NCI-H1436 (cell line): ENCODE measurements at places on chromosomes 2 and 18.

- DNase-seq, result no peak
Measured at GRCh38 chr18:41949206-41949920, 5.7 kb upstream of the PIK3C3 start.

DNA sequence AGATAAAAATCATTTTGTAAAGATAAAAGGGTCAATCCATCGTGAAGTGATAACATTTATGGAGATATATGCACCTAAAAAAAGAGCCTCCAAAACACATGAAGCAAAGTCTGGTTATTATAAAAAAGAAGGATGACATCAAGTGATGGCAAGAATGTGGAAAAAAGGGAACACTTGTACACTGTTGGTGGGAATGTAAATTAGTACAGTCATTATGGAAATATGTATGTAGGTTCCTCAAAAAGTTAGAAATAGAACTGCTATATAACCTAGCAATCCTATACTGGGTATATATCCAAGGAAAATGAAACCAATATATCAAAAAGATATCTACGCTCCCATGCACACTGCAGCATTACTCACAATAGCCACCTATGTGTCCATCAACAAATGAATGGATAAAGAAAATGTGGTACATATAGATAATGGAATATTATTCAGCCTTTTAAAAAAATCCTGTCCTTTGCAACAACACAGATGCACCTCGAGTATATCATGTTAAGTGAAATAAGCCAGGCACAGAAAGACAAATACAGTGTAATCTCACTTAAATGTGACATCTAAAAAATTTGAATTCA lies 28.9 kb downstream of the ABCB11 start:
- no peak for DNase-seq

GRCh38 chr2:24852026-24852425 lies 58.8 kb downstream of the CENPO start:
- no peak for DNase-seq

DNA sequence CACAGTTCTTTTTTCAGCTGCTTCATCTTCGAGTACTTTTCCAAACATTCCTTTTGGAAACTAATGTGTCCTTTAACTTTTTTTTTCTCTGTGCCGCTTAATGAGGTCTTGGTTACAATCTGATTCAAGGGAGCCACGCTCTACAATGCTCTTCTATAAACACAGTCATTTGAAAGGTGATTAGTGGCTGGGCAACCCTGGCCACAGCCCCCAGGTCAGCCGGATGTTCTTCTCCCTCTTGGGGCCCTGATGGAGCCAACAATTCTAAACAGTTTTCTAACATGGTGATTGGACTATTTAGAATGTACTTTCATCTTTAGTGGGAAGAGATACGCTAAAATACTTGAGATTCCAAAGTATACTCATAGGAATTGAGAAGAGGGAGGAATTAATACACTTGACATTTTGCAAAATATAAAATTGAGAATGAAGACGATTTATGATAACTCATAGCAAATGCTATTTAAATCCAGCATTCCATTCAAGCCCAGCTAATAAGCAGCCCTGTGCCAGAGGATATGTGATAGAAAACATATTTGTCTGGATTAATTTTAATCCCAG lies 83.7 kb upstream of the MBOAT2 start:
- DNase-seq, result no peak

- DNase-seq, result no peak
Measured at GRCh38 chr2:139917690-139918384, 1137.6 kb upstream of the NXPH2 start.

DNA sequence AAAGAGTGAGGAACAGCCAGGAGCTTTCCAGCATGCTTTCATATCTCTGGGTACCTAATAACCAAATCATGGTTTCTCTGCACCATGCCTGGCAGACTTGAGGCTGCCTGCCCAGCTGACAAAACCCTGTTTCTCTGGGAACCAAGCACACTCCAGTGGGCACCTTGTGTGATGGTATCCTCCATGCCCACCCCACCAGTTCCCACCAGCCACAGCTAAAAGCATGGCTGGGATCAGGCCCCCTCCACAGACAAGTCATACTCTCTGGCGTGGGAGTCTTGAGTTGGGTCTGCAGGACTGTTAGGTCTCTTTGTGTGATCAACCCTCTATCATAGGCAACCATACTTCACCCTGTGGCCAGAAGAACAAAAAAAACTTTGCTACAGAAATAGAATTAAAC lies 56.0 kb downstream of the TMEM163 start:
- DNase-seq, result no peak

DNA sequence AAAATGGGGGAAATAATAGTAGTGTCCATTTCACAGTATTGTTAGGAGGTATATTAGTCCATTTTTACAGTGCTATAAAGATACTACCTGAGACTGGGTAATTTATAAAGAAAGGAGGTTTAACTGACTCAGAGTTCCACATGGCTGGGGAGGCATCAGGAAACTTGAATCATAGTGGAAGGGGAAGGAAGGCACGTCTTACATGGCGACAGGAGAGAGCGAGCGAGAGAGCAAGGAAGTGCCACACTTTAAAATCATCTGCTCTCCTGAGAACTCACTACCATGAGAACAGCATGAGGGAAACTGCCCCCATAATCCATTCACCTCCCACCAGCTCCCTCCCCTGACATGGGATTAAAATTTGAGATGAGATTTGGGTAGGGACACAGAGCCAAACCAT lies 23.4 kb downstream of the MGAT5 start:
- DNase-seq, result no peak

GRCh38 chr2:24616616-24617015 lies 125.6 kb downstream of the NCOA1 start:
- no peak for DNase-seq

DNA sequence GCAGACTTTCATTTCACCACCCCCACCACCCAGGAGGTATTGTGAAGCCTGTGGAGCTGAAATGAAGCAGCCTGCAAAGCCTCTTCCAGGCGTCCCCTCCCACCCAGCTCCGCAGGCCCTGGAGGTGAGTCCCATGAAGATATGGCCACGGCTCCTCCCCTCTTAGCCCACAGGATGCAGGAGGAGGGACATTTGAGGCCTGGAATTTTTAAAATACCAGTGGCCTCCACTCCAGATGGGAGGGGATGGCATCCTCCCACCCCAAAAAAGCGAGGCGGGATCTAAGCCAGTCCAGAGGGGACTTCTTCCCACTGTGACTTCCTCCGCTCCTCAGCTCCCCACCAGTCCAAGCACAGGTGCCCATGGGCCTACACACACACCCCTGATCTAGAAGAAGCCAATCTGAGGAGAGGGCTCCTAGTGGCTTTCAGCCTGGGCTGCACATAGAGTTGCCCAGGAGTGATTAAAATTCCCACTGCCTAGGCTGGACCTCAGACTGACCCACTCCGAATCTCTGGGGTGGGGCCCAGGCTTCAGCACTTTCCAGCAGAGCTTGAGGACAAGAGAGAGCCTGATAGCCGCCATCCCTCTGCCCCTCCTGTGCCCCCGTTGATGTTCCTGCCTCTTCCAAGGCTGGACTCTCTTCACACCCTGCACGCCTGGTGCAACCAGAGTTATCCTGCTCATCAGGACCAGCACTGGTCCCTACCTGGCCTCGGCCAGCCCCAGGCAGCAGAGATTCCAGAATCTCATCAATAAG lies 206.9 kb downstream of the TNS1 start:
- no peak for DNase-seq

DNA sequence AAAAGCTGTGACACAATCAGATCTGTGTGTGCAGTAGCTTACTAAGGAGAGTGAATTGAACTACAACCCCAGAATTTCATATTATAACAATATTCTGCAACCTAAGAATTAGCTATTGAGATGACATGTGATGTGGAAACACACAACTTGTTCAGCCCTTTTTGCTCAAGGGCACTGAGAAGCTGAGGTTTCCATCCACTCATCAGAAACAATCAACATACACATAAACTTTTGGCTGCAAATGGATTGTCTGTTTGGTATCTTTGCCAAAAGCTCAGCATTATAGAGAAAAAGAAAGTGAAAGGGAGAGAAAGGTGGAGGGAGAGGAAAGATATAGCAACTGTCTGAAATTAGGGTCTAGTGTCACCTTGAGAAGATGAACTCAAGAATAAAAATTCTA lies 117.2 kb upstream of the KLF7 start:
- no peak for DNase-seq

- no peak for DNase-seq
Measured at GRCh38 chr2:181754105-181754504, 73.8 kb upstream of the NEUROD1 start.

DNA sequence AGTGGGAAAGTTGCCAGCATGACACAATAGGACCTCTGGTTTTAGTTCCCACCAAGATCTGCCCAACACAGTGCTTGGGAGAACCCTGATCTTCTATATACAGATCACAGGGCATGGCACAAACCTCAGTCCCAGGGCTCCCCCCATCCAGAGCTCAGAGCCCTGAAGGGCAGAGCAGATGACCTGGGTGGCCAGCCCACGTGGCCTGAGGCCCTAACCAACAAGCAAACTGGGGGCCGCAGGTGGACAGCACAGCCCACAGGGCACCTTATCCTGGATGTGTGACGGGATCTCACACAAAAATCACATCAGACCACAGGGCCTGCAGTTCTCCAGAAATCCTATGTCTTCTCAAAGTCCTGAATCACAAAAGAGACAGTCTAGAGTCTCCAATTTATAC lies 34.7 kb downstream of the CRACDL start:
- no peak for DNase-seq

GRCh38 chr18:26477828-26478466 lies 70.4 kb downstream of the KCTD1 start:
- no peak for DNase-seq

DNA sequence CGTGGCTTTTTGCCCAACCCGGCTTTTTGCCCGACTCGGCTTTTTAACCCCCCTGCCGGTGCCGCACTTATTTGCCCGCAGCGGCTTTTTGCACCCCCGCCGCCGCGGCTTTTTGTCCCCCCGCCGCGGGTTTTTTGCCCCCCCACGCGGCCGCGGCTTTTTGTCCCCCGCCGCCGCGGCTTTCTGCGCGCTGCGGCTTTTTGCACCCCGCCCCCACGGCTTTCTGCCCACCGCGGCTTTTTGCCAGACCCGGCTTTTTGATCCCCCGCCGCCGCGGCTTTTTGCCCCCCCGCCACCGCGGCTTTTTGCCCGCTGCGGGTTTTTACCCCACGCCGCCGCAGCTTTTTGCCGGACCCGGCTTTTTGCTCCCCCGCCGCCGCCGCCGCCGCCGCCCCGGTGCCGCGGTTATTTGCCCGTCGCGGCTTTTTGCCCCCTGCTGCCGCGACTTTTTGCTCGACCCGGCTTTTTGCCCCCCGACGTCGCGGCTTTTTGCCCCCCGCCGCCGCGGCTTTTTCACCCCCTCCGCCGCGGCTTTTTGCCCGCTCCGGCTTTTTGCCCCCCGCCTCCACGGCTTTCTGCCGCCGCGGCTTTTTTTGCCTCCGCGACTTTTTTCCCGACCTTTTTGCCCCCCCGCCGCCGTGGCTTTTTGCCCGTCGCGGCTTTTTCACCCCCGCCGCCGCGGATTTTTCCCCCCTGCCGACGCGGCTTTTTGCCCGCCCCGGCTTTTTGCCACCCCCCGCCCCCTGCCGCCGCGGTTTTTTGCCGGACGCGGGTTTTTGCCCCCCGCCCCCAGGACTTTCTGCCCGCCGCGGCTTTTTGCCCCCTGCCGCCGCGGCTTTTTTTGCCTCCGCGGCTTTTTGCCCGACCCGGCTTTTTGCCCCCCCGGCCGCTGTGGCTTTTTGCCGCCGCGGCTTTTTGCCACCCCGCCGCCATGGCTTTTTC lies 2786.5 kb downstream of the RPIA start:
- no peak for DNase-seq

- no peak for DNase-seq
Measured at GRCh38 chr2:183024339-183025095, 13.7 kb downstream of the NCKAP1 start.
